ENCODE measurements at places on chromosomes 11 and 22.
A peak's percentile ranks its signal among the peaks of the same experiment; 100 is the strongest.

DNA sequence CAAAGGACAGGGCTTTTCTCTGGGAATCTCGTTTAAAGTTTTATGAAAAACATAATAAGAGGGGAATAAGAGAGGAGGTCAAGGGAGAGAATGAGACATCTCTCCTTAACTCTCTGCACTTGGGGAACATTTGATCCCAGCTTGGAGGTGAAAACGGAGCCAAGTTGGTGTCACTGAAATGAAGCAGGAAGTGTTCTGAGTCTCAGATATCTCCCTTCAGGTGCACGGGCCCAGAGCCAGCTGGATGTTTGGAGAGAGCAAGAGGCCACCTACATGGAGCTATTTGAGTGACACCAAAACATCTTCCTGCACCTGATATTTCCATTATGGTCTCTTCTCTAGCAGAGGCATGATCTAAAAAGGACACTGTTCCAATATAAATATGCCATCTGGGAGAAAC lies 85.7 kb downstream of the BLID start:
- DNase-seq = no peak

DNA sequence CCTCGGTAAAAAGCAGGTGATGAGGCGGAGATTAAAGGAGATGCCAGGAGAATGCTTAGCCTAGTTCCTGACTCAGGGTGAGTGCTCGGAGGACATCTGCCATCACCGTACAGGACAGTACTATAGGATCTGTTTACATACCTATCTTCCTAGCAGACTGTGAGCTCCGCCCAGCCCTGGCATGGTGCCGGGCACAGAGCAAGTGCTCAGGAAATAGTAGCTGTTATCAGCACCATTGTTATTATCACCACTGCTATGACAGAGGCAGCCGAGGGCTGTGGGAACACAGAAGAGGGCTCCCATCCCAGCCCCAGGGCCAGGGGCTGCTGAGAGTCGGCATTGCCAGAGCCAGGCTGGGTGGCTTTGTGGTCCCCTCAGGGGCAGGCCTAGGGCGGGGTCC lies 642 bp upstream of the SEPTIN3 start:
- DNase-seq = no peak

- DNase-seq = peak; percentile 91
These were observed at the start of gene ST3GAL4 for GRCh38 chr11:126355324-126355925. ST3GAL4 (plus strand) TSS chr11:126355686; CDS start chr11:126406156, 50,470 bp downstream.

DNA sequence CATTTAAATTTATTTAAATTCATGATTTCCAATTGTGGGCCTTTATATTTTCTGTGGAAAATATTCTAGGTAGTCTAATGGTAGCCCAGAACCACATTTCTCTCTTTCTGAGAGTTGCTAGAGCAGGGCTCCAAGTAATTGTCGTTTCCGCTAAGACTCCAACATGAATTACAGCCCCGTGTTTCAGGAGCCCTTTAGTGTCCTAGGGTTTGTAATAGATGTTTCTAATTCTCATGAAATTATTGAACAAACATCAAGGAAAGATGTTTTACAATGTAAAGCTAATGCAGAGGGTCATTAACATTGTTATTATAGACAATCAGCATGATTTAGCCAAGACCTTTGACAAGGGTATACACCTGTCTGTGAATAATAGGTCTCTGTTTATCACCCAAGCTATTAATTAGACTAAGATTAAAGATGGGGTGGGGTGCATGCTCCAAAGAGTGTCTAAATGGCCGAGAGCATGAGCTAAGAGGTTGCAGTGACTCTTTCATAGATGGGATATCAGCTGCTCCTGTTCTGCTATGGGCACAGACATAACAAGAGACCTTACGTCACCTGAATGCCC lies 81.8 kb upstream of the NTM start:
- no peak for DNase-seq

DNA sequence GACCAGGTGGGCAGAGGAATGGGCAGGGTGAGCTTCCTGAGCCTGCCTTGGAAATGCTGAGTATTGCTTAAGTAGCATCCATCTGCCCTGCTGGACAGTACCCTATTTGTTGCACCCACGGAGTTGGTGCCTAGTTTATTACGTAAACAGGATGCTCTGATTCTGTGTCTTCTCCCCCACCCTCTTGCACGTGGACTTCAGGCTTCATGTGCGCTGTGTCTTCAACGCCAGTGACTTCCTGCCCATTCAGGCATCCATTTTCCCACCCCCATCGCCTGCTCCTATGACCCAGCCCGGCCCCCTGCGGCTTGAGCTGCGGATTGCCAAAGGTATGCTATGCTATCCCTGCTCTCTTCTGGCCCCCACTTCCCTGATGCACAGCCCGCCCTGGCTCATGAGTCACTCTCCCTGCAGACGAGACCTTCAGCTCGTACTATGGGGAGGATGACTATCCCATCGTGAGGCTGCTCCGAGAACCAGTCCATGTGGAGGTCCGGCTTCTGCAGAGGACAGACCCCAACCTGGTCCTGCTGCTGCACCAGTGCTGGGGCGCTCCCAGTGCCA lies 5.7 kb downstream of the ZP1 start:
- DNase-seq = peak; percentile 80

- DNase-seq = no peak
These were observed 49.8 kb downstream of the PACSIN2 start for GRCh38 chr22:42964994-42965699.

DNA sequence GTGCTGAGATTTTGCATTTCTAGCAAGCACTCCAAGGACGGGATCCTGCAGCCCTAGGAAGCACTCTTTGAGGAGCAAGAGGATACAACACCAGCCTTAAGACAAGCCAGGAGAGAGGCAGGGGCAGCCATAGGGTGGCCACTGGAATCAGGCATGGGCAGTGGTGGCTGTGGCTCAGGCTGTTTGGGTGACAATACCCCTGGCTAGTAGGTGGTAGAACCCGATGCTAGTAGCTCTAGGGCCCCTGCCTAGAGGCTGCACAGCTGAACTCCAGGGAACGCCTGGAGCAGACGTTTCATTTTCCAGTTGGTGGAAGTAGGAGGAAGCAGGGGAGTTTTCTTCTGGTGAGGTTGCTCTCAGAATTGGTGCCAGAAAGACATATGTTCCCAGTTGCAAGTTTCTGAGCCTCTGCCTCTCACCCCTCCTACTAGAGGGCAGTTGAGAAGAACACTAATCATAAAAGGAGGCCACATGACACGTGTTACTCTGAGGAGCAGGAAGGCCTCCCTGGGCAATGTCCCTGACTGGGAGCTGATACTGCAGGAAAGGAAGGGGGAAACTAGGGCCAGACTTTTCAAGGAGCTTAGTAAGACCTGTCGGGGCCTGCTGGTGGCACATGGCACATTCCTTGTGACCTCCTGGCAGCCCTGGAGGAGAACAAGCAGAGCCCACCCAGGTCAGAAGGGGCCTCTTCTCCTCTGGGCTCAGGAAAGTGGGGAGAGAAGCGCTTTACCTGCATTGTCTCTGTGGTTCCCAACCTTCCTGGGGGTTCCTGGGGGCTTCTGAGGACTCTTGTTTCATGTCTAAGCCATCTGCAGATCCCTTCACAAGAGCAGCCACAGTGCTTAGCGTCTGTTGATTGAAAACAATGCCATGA lies 56.6 kb upstream of the DRD2 start:
- peak; percentile 20 for DNase-seq

DNA sequence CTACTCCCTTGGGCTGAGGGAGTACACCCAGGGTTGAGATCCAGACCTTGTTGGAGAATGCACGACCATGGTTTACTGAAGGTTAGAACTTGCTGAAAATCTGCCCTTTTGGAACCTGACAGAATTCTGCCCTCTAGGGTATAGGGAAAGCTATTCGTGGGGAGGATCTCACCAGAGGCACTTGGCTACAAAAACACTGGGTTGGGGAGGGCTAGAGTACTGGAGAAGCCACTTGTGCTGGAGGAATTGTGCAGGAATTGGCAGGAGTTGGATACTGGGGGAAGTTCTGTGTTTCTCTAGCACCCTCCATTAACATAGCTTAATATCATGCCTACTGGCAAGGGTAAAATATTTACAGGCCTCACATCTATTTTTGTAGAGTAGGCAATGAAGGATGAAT lies 55.8 kb downstream of the PPME1 start:
- no peak for DNase-seq

DNA sequence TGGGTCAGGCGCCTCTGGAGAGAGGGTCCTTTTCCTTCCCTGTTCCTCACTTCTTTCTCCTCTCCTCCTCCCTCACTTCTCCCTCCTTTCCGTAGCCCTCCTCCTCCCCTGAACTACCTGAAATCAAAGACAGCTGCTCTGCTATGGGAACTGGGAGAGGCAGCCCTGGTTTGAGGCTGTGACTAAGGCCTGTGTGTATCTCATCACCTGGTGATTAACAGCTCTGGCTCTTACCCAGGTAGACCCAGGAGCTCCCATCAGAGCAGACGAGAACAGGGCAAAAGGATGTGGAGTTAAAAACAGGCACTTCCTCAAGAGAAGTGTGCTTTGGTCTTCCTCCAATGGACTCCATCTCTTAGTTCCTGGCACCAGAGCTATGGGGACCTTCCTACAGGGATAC lies 5.8 kb downstream of the ISX start:
- DNase-seq = no peak

DNA sequence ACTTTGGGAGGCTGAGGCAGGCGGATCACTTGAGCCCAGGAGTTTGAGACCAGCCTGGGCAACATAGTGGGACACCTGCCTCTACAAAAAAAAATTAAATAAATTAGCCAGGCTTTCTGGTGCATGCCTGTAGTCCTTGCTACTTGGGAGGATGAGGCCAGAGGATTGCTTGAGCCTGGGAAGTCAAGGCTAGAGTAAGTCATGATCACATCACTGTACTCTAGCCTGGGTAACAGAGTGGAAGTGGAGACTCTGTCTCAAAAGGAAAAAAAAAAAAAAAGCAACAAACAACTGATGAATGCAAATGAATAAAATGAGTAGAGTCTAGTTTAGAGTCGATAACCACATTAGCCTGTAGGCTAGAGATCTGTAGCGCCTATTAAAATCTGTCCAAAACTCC lies 3.9 kb upstream of the BCL2L13 start:
- no peak for DNase-seq

DNA sequence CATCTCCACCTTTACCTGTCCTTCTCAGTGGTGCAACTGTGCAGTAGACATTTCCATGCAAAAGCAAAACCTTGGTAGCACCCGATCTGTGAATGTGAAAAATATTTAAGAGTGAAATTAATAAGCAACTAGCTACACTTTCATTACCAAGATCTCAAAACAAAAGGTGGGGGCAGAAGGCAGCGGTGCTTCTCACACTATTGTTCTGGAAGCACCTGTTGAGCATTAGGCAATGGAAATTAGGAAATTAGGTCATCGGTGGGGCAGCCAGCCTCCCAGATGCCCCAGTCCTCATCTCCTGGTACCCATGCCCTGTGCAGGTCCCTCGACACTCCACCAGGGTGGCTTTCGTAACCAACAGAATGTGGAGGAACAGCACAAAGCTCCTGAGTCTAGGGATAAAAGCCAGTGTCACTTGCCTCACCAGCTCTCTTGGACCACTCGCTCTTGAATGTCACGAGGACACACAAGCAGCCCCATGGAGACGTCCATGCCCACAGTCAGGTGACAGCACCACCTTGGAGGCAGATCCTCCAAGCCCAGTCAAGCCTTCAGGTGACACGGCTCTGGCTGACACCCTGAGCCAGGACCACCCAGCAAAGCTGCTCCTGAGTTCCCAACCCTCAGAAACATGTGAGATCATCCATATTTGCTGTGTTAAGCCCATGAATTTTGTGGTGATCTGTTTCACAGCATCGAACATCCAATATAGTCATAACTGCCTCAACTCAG lies 3.3 kb downstream of the LTO1 start:
- no peak for DNase-seq

DNA sequence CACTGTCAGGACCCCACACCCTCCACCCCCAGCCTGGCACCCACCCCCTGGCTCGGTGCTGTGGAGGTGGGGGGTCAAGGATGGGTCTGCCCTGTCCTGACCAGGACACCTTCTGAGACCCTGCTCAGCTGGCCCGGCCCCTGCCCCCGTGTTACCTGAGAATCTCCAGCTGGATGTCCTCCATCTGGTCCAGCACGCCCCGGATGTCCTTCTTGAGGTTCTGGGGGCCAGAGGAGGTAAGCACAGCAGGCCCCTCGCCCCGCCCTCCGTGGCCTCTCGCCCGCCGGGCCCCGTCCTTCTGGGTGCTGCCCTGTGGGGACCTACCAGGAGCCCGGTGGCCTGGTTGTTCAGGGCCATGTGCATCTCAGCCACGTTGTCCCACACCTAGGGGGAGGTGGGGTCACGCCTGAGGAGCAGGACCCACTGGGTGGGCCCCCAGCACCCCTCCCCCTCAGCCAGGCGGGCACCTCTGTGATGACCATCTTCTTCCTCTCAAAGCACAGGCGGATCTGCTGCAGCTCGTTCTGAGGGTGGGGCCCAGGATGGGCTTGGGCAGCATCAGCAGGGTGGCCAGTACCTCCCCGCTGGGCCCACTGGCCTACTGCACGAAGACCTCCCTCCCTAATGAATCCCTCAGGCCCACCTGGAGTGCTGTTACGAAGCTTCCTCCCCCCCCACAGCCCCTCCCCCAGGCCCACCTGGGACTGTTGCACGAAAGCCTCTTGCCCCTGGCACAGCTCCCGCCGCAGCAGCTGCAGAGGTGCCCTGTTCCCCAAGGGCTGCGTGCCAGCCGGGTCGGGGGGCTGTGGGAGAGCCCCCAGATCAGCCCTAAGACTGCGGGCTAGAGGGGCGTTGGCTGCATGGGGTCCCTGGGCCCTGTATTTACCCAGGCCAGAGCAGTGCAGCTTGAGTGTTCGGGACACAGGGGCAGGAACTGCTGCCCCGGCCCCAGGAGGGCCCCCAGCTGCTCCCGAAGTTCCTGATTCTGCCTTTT lies 1.3 kb downstream of the CCDC188 start:
- no peak for DNase-seq

DNA sequence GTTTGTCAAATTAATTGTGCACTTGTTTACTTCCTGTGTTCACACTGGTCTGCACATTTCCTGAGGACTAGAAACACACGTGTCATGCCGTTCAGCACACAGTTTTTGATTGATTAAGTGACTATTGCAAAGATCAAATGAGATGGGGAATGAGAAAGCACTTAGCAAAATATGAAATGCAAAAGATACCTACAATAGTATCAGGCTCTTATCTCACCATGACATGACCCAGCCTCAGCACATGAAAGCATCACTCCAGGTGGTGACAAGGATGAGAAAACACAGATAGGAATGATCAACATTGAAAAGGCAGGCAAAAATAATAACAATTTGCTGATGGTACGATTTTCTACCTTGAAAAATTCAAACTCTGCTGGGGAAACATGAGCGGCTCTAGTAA lies 42.1 kb upstream of the TP53I11 start:
- DNase-seq = no peak

- DNase-seq = no peak
These were observed 91.7 kb upstream of the LMO1 start for GRCh38 chr11:8355416-8355742.

DNA sequence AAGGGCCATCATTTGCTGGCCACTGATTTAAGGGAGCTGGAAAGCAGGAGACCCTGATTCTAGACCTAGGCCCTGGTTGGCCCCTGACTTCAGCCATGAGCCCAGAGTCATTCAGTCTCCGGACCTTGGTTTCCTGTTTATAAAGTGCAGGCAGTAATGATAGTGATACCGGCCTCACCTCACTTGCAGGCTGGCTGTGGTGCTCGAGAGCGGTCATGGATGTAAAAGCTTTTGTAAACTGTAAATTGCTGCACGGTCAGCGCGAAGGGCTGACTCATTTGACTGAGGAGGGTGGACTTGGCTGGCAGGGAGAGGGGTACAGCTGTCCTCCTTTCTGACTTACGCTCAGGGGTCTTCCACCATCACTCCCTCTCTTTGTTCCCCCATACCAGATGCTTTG lies 37.4 kb downstream of the FBLN1 start:
- DNase-seq = no peak

All from AG20443 (cell line).